ENCODE measurements at places on chromosomes 2 and 18.
A peak's percentile ranks its signal among the peaks of the same experiment; 100 is the strongest.

DNA sequence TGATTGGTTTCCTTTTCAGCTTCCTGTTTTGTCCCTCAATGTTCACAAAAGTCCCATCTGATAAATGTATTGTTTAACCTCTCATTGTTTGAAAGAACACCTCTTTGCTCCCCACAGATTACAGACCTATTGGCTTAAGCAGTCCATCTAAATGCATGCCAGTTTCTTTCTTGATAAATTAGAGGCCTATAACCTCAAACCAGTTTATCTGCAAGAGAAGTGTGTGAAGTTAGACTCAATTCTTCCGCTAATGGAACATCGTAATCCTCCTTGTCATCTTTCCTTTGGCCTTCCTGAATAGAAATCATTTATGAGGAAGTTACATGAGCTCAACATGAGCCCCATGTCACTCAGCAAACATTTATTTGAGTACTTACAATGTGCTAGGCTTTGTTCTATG, 74.0 kb downstream of the FRZB start:
- no peak for DNase-seq

DNA sequence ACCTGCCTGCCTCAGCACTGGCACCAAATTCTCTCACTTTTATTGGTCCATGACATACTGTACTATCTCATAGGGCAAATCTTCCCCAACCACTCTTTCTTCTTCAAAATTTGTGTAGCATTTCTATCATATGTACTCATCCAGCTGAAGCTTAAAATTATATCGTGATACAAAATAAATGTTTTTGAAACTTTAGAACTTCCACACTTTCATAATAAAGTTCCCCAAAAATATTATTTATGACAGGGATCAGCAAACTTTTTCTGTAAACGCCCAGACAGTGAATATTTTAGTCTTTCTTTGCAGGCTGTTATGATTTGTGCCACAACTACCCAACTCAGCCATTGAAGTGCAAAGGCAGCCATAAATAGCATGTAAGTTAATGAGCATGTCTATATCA, 76.2 kb upstream of the POU3F3 start:
- DNase-seq = no peak

GRCh38 chr18:76497021-76497420, 2.0 kb upstream of the ZNF516 start:
- DNase-seq = no peak

DNA sequence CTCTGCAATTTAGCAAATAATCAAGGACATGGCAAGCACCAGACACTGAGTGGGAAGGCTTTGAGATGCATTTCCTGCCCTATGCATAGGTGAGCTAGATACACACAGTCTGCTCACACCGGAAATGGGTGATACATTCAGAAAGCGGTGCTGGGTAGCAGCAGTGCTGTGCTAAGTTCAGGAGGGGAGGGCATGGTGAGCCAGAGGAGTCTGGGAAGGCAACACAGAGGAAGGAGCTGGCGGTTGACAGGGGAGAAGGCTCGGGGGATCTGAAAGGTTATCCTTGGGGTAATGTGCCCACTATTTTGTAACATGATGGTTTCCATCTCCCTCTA, 57.4 kb upstream of the EPAS1 start:
- no peak for DNase-seq

- DNase-seq = no peak
Observed at GRCh38 chr2:143312441-143312840, 183.2 kb downstream of the ARHGAP15 start.

DNA sequence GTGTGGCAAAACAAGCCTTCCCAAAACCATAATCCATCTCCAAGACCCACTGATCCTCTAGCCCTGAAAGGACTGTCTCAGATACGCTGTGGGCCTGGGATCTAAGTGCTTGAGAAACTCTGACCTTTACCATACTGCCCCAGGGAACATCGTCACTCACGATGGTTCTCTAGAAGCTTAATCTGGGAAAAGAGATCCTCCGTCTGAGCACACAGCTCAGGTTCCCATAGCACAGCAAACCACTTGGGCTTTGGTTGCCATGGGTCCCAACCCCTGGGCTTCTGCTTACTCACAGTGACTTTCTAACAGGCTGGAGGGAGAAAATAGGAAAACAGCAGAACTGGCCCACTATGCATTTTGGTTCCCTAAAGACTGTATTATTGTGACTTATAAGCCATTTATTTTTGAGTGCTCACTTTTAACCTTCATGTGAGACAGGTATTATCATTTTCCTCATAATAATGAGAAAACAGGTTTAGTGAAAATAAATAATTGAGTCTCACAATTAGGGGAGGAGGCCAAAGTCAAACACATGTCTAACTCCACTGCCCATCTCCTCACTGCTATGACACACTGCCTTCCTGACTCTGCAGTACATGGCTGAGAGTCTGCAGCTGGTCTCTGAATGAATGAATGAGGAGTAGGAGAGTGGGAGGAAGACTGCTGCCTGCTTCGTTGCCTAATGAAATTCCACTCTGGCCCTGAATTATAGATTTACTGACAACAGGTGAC, 46.7 kb downstream of the REEP1 start:
- peak; percentile 36 for DNase-seq

DNA sequence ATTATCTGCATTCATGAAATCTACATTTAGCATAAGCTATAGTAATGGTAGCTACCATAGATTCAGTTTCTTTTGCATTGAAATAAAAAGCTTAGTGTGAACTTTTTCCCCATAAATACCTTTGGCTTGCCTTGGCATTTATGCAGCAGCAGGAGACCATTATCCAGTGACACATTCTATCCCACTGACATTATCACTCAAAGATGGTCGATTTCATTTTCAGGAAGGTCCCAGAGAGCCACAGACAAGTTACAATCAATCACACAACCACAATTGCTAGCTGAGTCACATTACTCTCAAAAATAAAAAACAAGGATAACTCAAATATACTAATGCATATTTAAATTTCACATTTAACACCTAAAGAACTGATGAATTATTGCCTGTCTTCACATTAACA, 512.7 kb upstream of the CDH2 start:
- no peak for DNase-seq

- no peak for DNase-seq
Observed at GRCh38 chr2:150491943-150492342, 4.5 kb upstream of the RND3 start.

GRCh38 chr2:82158150-82158549, 1853.6 kb upstream of the LRRTM1 start:
- no peak for DNase-seq

GRCh38 chr18:5057386-5058348, 139.4 kb downstream of the AKAIN1 start:
- peak; percentile 42 for DNase-seq

DNA sequence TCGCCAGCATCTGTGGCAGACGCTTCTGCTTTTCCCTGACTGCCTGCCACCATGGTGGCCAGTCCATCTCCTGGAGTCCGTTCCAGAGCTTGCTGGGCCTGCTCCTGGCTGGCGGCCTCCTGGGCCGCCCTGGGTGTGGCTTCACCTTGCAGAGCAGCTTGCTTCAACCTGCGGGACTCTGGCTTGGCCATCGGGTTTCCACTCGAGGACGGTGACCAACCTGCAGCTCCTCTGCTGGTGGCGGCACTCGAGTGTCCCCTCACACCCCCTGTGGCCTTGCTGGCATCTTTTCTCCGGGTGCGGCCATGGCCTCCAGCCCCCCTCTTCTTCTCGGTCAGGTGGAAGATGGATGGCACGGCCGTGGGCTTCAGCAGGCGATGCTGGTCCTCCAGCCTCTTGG, 3.4 kb downstream of the THAP4 start:
- no peak for DNase-seq

DNA sequence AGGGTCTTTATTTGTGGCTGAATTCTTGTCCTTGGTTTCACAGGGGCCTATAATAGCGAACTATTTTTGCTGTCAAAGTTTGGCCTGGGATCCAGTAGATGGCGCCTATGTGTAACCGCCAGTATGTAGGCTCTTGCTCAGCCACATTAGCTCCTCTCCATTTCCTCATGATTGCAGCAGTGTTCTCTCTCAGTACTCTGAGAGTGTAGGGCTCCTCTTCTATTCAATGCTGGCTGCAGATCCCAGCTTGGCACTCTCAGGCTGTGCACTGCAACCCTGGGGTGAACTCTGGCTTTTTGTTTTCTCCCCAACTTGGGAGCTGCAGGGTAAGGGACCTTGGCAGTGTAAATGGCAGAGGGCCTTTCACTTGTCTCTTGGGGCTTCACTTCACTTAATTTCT, 344.6 kb upstream of the CHAC2 start:
- peak; percentile 39 for DNase-seq

GRCh38 chr2:96510931-96511595, 5.9 kb upstream of the NEURL3 start:
- DNase-seq = no peak

GRCh38 chr2:217920879-217921603, 81.8 kb downstream of the TNS1 start:
- no peak for DNase-seq

GRCh38 chr2:172094294-172095145, 8.2 kb downstream of the DLX2 start:
- DNase-seq = no peak

Data from putamen (tissue), 1 donor.